ENCODE measurements at places on chromosomes 1 and 21.

DNA sequence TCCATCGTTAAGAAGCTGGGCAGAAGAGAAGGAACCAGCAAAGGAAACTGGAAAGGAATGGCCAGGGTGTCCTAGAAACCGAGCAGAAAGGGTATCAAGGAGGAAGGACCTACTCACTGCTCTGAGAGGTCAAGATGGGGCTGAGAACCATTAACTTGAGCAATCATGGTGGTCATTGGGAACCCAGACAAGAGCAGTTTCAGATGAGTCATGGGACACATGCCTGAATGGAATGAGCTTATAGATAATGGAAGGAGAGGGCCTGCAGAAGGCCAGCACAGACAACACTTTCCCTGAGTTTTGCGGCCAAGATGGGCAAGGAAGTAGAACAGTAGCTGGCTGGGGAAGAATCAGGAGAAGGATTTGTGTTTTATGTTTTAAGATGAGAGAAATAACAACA is 383.2 kb downstream of the KIF26B start:
- no peak for DNase-seq

GRCh38 chr1:78665809-78666208 is 16.2 kb downstream of the IFI44 start:
- DNase-seq, result no peak

DNA sequence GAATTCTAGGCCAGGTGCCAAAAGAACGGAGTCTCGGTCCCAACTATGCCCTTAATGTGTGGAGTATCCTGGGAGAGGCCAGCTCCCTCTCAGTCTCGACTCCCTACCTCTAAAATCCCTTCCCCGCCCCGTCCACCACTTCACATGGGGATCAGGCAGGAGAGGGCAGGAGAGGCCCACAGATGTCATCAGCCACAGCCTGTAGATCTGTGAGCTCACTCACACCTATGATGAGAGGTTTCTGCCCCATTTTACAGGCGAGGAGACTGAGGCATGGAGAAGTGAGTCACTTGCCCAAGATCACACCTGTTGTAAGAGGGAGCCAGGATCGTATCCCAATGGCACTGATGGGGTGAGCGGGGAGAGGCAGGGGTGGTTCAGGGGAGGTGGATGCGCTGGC is 20.4 kb upstream of the EPHA8 start:
- no peak for DNase-seq

DNA sequence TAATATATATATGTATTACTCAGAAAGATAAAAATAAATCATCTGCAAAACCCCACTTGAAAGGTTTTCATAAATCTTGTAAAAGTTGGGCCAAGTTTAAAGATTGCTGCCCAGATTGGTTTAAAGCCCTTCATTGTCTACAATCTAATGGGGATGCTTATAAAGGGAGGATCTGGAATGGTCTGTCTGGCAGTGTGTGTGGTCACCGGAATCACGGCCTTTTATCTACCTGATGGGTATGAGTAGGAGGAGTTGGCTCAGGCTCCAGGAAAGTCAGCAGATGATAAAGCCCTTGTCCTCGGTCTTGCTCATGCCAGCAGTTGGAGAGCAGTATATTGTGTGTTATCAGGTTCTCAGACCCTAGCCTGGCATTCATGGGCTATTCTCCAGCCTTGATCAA is 197.7 kb downstream of the ROR1 start:
- DNase-seq, result no peak
